Immature natural killer cell (primary cell): ENCODE measurements at places on chromosomes 2 and 18.

DNA sequence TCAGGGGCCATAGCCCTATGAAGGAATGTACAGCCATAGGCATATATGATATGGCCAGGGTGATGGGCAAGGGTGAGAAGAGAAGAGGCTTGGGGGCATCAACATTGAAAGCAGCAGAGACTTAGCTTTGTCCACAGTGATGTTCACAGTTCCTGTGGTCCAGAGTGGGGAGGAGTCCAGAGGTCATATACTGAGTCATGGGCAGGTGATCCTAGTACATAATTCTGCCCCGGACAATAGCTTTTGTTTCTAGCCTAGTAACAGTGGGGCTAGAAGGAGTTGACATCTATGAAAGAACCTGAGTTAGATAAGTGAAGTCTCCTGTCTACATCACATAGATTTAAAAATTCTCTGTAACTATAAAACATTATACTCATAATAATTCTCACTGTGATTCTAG, 496.3 kb upstream of the TNP1 start:
- no peak for DNase-seq

GRCh38 chr2:3641841-3642421, 16.1 kb upstream of the ALLC start:
- DNase-seq: no peak

DNA sequence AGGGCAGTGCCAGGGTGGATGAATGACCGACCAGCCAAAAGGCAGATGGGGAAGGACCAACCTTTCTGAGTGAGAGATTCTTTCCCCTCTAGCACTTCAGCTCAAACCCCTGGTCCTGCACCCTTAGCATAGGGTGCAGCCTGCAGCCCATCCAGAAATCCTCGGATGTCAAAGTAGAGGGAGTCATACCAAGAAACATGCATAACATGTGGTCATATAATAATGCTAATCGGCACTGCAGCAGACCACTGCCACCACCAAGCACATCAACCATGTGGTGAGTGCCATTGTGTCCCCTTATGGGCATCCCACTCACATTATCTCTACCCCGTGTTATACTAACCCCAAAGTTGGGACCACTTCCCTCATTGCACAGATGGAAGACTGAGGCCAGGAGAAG, 17.7 kb downstream of the ATOH8 start:
- DNase-seq: no peak

- no peak for DNase-seq
Measured at GRCh38 chr18:48597671-48598070, 58.8 kb downstream of the CTIF start.

DNA sequence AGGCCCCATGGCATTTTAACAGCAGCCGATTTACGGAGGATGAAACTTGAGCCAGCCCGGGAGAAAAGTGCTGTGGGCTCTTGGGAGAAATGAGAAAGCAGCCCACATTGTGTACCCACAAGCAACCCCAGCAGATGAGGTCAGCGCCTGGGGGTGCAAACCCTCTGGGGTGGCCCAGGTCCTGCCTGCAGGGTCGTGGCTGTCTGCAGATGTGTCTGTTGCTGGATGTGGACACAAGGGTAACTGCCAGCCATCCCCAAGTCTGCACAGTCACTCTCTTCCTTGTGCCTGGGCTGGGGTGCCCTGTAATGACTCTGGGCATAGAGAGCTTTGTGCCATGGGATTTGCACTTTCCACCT, 170.8 kb downstream of the PRKCE start:
- DNase-seq: no peak

DNA sequence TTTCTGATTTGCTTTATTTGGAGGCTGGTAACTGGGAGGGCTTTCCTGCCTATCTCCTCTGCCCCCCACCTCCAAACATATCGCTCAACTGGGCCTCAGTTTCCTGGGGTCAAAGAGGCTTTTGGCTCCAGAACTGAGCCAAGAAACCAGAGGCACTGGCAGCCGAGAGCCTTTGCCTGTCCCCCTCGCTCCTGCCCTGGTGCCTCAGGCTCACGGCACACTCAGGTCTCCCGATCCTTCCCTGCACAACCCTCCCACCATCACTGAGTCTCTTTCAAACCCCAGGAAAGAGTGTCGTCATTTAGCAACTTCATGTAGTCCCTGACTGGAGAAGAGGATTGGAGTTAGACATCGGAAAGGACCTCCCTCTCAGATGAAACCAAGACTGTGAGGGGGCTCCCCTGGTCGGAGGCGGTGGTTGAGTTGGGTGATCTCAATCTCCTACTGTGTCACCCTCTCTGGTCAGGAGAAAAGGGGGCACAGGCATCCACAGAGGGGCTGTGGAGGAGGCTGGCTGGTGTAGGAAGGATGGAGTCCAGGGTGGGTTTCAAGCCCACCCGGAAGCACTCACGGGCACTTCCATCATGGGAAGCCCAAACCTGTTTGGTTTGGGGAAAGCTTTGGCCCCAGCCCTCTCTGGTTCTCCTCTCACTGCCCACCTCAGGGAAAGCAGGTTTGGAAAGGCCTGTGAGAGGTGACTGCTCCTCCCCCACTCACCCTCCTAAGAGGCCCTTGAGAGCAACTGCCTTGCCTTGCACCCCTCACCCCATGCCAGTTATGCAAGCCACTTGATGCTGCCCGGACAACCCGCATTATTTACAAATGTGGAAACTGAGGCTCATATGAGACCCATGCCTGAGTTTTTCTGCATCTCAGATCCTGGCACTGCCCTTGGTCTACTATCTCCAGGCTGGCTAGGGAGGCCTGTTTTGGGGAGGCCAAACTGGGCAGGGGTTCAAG, 62.3 kb downstream of the TNS1 start:
- DNase-seq: no peak

DNA sequence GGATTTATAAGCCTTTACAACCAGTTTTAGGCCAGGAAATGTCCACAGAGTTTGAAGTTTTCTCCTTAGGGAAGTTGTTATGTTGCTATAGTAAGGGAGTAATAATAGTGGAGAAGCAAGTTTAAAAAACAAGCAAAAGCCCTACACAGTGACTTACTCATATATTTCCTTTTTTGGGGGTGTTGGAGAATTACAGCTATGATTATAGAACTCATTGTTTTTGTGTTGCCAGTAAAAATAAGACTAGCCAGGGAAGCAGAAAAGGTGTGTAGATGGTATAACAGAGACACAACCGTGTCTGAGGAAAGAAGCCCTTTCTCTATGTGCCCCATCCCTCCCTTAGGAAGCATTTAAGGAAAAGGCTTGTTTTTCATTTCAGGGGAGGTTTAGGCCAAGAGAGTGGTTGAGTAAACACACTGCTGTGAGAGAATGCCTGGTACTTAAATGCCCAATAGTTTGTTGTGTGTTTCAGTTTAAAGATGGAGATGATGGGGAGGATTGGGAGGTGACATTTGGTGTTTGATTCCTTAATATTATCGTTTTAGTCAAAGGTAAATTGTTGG, 2.3 kb downstream of the VAPA start:
- no peak for DNase-seq

DNA sequence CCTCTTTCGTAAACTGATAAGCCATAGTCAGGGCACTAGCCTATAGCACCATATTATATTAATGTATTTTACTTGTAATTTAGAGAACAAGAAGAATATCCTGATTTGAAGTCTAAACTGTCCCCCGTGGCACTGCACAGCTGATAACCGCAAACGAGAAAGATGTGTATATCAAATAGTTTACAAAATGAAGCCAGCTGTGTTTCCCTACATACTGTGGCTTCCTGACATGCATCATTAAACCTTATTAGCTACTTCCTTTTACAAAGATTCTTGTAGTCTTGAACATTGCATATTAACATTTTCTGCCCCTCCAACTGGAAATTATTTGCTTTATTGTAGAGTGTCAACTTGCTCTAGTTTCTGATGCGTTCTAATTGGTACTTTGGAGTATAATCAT, 153.5 kb upstream of the NFATC1 start:
- DNase-seq: no peak

DNA sequence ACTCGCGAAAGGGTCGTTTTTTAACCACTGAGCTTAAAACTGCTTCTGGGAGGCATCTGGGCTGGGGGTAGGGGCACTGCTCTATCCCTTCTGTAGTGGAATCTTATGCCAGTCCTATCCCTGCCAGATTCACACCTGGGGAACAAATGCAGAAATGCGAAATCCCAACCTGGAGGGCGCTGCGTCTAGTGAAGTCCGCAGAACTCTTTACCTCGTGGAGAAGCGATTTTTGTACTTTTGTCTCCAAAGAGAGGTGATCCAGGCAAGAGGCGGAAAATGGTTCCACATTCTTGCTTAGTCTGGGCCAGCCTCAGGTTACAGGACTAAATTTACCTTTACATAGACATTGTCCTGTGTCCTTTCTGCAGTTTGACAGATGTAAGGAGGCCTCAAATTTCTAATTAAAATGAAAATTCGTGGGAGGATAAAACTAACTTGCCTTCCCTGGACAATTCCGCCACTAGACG, 10.4 kb downstream of the TBR1 start:
- DNase-seq: no peak
